ENCODE measurements at places on chromosomes 5 and 9.

DNA sequence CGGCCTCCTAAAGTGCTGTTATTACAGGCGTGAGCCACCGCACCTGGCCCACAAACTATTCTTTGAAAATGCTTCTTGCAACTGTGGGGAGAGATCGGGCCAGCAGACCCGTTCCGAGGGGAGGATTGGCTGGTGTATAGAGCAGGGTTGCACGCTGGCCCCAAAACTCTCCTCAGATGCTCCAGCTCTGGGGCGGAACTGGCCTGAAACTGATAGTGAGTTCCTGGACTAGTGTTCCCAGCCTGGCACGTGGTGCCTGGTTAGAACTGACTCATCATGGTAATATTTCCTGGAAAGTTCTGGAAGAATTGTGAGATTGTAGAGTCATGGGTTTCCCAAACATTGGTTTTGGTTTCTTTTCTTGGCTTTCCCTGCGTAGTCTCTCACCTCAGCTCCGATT lies 120.5 kb downstream of the FBXL7 start:
- DNase-seq: no peak

DNA sequence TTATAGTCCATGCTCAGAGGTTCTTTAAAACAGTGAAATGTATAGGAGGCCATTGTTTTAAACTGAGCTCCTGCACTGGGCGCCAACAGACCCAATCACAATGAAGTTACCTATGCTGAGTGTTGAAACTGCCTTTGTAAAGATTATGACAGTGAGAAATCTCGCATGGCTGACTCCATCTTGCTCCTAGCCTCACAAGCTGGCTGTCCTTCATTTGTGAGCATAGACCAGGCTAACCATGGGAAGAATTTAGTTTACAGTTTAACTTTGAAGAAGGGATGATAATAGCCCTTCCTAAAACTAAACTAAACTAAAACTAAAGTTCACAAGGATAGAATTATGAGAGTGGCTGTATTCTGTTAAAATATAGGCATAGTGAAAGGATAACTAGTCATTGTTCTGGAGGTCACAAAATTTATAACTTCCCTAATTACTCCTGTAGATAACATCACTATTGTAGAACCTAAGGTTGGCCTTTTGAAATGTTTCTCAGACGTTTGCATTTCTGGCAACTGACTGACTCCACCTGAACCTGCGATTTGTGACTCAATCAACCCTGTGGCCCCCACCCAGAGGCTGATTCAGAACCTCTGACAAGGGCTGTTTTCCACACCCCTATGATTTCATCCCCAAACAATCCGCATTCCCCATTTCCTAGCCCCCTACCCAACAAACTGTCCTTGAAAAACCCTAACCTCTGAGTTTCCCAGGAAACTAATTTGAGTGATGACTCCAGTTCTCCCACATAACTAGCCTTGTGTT lies 59.1 kb downstream of the HMHB1 start:
- no peak for DNase-seq

DNA sequence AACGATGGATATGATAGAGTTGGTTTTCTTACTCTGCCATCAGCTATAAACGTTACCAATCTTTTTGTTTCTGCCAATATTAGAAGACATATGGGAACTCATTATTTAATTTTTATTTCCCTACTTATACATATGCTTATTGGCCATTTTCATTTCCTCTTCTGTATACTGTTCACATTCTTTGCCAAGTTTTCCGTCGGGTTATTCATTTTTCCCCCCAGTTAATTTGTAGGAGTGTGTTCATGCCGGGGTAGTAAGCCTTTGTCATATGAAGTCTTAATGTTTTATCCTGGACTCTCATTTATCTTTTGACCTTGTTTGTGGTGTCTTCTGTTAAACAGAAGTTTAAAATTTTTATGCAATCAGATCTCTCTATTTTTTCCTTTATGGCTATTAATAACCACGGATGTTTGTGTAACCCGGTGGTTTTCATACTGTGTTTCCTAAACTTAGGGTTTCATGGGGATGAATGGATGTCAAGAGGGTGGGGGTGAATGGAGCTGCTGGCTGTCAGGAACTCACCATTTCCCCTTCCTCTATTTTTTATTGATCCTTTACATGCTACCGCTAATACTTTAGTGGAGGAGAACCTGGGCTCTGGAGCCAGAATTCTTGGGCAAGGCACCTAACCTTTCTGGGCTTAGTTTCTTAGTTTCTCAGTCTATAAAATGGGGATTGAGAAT lies 42.5 kb upstream of the PPARGC1B start:
- no peak for DNase-seq

GRCh38 chr9:82882748-82883147 lies 180.2 kb downstream of the RASEF start:
- no peak for DNase-seq

DNA sequence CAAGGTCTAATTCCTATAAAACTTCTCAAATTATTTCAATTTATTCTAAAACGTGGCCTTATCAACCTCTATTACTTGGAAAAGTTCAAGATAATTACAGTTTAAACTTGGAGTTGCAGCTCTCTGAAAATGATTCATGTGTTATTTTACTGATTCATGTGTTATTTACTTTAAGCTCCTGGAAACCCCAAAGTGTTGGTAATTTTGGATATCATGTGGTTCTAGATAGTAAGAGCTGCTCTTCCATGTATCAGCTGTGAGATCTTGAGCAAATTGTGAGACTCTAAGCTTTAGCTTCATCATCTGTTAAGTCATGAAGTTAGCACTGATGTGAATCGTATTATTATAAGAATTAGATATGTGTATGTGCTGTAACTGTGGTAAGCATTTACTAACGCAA lies 749.2 kb downstream of the TLE4 start:
- no peak for DNase-seq

- peak; percentile 72 for DNase-seq
Observed at GRCh38 chr5:10695055-10695649, 65.9 kb downstream of the DAP start.

- DNase-seq: no peak
Observed at GRCh38 chr9:130581766-130582165, 2.4 kb downstream of the FUBP3 start.

All from neural progenitor cell (in vitro differentiated cells).